Mesothelial cell of epicardium (in vitro differentiated cells): ENCODE measurements at places on chromosomes 6 and 20.
A peak's percentile ranks its signal among the peaks of the same experiment; 100 is the strongest.

DNA sequence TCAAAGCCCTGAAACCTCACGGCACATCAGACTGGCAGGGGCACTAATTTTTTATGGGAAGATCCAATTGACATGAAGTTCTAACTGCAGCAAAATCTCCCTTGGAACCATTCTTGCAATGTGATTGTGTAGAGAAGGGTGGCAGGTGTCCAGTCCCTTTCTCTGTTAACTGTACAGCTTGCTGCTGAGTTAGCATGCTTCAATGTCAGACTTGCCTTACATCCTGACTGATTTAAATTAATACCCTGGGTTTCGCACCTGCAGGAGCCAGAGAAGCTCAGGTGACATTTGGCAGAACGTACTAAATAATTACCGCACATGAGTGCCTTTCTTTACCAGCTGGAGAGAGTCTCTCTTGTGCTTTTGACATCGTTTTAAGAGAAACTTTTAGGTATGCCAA lies 123.0 kb downstream of the DOK5 start:
- DNase-seq, result no peak

- DNase-seq, result peak; percentile 75
Measured at GRCh38 chr20:9068233-9068801, 570 bp upstream of the PLCB4 start.

DNA sequence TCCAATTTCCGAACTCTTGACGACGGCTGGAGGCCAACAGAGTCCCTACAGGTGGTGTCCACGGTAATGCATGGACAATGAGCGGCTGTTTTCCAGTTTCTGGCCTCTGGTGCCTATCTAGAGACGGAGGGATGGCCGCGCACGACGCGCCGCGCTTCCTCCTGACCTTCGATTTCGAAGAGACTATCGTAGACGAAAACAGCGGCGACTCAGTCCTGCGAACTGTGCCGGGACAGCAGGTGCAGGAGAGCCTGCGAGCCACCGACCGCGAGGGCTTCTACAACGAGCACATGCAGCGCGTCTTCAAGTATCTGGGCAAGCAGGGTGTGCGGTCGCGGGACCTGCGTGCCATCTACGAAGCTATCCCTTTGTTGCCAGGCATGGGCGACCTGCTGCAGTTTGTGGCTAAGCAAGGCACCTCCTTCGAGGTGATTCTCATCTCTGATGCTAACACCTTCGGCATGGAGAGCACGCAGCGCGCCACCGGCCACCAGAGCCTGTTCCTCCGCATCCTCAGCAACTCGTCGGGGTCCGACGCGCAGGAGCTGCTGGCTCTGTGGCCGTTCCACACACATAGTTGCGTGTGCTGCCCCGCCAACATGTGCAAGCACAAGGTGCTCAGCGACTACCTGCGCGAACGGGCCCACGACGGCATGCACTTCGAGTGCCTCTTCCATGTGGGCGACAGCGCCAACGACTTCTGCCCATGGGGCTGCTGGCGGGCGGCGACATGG lies 169.4 kb downstream of the CDK19 start:
- no peak for DNase-seq

GRCh38 chr20:30511322-30512030 lies 746.0 kb upstream of the DEFB115 start:
- no peak for DNase-seq

DNA sequence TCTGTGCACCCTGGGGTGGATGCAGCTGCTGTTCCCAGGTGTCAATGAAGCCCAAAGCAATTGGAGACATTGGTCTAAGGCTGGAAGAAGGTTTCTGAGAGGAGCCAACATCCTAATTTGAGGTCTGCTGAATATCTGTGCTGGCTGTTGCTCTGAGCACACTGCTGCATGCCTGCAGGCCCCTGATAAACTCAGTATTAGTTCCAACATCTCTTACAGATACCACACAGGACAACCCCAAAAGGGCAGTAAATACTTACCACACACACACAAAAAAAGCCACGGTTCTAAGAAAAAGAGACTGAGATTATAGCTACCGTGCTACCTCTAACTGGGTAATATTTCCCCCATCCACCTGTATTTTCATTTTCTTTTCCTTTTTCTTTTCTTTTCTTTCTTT lies 164.3 kb upstream of the SOX4 start:
- DNase-seq, result no peak

DNA sequence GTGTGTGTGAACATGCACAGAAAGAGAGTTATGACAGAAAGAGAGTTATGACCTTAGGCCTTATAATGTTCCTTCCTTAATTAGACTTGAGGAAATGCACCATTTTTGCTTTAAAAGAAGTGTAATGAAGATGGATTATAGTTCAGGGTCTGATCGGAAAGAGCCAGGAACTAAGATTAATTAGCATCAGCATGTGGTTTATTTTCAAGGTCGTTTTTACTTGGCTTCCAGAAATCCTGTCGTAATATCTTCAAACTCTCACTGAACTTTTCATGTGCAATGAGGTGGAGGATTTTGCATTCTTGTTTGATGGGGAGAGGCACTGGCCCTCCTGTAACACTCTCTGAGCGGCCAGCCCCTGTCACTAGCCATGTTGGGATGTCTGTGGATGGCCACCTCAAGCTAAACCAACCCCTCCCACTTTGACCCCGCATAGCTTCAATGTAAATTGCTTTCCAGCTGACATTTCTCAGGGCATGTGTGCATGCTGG lies 116.8 kb downstream of the CDC5L start:
- peak; percentile 34 for DNase-seq

GRCh38 chr6:29509711-29510110 lies 22.0 kb upstream of the MAS1L start:
- no peak for DNase-seq

DNA sequence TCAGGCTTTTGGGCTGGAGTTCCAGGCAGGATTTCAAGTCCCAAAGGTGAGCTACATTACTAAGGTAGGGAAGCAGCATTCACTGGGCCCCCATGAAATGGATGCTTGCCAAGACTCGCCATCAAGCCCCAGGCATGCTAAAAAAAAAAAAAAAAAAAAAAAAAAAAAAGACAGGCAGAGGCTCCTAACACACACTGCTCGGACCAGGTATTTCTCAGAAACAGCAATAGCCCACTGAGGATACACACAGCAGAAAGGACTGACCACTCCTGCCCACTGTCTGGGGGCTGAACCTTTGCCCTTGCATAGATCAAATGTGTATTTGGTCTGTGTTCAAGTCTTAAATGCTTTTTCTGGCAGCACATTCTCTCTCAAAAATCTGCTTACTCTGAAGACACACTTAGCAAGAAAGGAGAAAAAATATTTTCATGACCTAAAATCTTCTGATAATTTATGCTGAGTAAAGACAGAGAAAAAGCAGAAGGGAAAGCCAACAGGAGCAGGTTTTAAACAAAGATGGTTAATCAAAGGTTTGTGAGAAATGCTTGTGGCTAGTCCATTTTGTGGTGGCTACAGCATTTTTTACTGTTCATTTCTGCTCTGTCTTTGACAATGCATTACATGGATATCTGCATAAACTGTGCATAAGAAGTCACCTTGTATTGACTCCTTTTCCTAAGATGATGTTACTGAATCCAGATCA lies 37.9 kb upstream of the BEND6 start:
- DNase-seq, result no peak

GRCh38 chr6:47603995-47604394 lies 94.4 kb upstream of the ADGRF4 start:
- no peak for DNase-seq

GRCh38 chr20:61784801-61785566 lies 280.7 kb downstream of the TAF4 start:
- no peak for DNase-seq

DNA sequence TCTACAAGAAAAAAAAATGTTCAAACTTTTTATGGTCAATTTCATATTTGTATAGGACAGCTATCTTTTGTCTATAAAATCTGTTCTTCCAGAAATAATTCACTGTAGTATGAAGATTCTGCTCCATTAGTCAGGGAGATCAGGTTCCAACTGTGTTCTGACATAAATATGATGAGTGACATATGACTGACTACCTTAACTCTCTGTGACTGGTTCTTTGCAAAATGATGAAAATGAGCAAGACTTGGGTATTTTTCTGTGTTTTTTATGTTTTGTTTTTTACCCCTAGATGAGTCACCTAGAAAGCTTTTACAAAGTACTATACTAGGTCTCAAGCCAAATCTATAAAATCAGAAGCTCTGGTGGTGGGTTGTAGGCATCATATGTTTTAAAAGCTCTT lies 229.6 kb downstream of the MMUT start:
- DNase-seq, result no peak

DNA sequence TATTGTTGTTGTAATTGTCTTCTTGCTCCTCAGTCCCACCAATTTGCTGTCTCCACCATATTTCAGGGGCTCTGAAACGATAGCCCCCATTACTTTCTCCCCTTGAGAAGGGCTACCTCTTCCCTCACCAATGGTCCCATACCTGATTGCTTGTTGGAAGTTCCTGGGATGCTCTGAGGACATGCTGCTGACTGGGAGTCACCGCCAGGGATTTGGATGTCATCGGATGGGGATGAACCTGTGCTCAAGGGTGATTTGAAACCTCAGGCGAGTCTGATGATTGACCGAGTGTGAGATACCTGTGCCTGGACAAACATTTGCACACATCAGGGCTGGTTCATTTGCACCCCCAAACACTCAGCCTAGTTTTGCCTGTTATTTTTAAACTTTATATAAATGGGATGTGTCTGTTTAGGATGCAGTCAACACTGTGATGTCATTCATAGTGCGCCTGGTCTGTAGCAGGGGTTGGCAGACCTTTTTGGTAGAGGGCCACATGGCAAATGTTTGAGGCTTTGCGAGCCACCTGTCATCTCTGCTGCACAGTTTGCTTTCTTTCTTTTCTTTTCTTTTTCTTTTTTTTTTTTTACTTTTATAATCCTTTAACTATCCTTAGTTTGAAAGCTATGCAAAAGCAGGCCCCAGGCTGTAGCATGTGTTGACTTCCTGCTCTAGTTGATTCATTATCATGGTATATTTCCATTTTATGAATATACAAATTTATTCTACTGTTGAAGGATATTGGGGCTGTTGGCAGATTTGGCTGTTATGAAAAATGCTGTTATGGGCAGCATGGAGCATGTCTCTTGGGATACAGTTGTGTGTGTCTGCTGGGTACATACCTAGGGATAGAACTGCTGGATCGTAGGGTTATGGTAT lies 118.5 kb upstream of the PHACTR3 start:
- no peak for DNase-seq

DNA sequence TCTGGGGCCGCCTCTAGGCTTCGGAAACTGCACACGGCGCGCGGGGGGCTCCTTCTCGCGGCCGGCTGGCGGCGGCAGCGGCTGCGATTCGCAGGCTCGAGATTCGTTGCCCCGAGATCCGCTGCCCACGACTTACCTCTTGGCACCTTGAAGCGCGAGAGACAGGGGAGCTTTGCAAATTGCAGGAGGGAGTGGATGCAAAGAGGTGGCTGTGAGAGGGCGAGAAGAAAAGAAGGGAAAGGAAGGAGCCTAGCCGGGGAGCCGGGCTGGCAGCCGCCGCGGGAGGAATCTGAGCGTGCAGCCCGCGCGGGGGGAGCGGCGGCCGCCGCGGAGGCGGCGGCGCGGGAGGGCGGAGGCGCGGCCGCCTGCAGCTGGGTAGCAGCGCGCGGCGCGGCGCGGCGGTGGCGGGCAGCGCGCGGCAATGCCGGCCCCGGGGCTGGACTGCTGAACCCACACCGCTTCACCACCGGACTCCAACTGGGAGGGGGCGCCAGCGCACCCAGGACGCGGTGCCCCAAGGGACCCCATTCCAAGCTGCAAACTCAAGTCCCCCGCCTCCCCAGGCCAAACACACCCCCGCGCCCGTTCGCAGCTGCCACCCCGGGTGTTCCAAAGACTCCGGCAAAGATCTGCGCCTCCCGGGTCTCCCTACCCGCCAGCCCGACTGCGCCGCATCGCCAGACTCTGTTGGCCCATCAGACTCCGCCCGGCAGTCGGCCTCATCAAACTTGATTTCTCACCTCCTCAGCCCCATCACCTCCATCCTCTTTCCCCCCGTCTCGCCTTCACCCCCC lies 44.2 kb upstream of the SUPT3H start:
- DNase-seq, result peak; percentile 33

DNA sequence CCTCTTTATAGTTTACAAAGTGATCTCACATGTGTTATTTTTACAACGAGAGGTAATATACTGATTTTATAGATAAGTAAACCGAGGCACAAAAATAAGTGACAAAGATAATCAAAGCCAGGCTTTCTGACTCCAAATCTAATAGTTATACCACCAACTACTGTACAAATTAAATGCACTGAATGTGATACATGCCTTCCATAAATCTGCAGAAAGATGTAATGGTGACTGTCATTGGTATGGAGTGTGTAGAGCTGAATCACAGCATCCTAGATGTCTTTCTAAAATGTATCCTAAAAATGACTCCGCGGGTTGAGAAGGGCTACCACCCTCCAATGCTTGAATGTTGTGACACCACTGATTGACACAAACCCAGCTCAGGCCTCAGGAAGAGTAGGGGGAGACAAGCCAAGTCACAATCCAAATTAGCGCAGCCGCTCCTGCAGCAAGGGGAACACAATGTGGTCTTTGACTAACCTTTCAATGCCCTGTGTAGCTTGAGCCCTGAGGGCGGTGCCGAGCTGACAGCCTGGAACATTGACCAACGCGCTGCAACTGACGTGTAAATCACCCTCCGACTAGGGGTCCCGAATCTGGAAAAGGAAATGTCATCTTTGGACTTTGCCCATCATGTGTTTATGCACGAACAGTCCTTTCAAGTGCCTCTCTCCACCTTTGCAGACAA lies 136.8 kb downstream of the OLIG3 start:
- no peak for DNase-seq

- no peak for DNase-seq
Measured at GRCh38 chr6:142009647-142010046, 123.1 kb upstream of the GJE1 start.

DNA sequence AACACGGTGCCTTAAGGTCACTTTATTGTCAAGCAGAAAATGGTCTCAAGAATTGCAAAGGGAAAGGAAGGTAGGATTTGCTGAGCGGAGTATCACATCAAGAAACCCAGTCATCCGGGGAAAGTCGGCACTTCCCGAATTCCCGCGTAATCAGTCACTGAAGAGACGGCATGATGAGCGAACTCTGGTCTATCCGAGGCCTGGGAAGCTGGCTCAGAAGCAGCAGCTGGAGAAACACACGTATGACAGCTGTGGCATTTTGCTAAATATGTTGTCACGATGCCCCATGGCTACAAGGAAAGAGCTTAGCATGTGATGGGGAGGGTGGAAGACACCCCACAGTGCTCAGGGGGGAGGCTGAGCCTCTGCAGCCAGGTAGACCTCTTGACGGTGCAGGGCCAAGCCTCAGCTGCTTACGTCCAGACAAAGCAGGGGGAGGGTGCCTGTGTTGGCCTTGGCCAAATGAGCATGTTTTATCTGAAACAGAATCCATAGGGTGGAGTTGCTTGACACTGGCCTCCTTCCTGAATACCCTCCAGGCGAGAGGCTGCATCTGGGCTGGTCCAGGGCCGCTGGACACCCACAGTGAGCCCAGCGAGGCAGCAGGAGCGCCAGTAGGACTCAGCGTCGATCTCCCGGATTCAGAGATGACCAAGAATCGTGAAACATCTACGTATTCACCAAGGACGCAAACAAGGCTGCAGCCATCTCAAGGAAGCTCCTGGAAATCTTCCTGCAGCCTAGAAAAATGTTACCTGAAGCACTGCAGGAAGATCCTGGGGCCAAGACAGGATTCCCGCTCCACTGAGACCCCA lies 118.8 kb upstream of the AFDN start:
- DNase-seq, result no peak

- no peak for DNase-seq
Measured at GRCh38 chr6:100202417-100203194, 208.6 kb upstream of the MCHR2 start.
